GM23338 (cell line): ENCODE measurements at places on chromosomes 6 and 20.

DNA sequence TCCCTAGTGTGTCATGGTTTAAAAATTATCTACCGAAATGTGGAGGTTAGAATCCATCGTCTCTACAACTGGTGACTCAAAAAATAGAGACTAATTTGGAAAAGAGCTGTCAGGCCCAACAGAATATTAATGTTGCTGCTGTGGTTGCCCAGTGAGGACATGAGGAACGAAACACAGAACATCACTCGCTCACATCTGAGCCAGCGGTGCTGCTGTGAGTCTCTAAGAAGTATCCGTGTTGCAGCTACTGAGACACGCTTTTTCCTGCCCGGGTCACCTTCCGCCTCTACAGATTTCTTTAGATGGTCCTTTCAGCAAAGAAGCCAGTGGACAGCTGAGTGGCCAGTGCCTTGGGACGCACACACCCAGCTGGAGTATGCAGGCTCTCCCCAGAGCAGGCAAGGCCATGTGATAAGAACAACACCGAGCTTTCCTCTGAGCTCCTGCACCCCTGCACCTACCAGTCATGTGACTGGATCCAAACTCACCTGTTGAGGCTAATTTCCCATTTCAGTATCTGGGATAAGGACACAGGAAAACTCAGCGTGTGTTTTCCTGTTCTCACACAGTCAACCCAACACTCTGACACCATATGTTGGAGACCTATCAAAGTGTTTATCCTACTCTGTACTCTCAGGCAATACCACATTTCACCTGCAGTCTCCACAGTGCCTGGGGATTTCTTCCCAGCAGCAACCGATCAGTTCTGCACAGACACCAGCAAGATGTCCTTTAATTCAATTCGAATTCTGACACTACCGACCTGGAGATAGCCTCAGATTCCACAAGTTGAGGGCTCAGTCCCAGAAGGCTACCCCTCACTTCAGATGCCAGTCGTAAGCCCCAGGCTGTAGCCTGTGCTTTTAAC, 119.0 kb upstream of the RPS6KA2 start:
- DNase-seq: no peak

DNA sequence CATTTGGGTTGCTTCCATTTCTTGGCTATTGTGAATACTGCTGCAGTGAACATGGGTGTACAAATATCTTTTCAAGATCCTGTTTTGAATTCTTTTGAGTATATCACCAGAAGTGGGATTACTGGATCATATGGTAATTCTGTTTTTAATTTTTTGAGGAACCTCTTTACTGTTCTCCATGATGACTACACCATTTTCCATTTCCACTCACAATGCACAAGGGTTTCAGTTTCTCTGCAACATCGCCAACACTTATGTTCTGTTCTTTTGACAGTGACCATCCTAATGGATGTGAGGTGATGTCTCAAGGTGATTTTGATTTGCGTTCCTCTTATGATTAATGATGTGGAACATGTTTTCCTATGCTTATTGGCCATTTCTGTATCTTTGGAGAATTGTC, 214.4 kb upstream of the ZFP64 start:
- no peak for DNase-seq

DNA sequence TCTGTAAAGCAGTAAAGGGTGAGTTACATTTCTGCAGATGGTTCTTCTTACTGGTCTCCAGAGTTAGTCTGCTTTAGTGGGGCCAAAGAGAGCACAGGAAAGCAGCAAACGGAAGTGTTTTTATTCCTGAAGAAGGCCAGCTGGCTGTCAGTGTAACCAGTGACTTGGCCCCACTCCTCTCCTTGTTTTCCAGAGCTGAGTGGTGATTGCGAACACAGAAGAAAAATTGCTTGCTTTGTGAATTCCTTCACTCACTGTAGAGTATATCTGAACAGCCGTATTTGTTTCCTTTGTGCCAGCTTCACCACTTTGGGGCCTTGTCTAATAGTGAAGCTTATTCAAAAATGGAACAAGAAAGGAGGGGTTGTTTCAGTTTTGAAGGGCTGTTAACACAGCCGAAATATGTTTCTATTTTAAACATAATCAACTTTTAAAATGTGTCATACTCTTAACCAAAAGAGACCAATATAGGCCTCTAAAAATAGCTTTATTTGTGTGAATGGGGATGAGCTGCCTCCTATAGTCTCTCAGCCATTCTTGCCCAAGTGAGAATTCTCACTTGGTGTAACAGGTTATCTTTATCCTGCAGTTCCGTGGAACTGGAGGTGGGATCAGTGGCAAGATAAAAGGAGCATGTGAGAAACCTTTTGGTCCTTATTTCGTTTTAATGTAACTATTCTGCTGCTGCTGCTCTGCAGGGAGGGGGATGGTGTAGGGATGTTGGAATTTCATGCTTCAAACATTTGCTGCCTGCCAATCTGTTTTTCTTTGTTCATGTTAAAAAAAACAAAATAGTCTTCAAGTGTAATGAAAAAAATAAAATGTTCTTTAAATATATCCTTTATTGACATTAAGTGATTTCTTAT, 37.8 kb downstream of the ZC2HC1B start:
- no peak for DNase-seq

- DNase-seq: no peak
Measured at GRCh38 chr20:35854713-35855348, 83.0 kb downstream of the PHF20 start.

GRCh38 chr6:95576998-95577303, 384 bp upstream of the MANEA start:
- no peak for DNase-seq

DNA sequence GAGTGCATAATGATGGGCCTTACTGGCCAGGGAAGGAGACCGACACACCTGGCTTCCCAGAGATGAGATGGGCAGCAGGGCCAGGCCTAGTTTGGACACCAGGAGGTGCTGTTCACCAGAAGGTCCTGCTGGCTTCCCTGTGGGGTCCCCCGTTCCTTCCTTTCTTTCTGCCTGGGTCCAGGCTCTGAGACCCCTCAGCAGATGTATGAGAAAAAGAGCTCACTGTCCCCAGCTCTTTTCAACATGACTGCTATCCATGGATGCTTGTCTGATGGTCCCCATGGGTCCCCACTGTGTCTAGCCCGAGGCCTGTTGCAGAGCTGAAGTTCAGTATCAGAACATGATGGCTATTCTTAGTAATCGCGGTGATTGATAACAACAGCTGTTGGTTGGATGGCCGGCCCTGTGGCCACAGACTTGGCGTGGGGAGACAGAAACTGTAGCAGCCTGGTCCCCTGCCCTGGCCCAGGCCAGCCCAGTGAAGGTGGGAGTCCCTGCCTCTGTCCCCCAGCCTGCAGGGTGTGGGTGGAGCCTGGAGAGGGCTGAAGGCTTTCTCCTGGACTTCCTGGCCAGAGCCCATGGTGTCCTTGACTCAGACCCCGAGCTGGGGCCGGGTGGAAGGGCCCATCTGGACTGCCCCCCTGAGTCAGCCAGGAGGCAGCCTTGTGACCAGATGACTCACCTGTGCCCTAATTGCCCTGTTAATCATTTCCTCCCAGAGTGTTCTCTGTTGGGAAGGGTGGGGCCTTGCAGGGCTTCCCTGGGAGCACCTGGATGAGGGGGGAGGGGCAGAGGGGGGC, 9.9 kb upstream of the BAK1 start:
- DNase-seq: peak; percentile 88

DNA sequence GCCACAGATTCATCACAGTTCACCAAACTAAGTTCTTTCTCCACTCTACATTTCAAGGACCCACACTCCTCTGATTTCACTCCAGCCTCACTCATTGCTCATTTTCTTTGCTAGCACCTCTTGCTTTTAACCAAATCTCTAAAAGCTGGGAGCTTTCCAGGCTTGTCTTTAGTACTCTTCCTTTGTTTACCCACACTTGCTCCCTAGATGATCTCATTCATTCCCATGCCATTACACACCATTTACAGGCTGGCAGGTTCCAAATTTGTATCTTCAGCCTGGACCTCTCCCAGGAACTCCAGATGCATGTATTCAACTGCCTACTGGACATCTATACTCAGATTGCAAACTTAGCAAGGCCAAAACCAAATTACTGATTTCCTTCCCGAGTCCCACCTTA, 5.3 kb upstream of the GUCA1B start:
- DNase-seq: no peak

DNA sequence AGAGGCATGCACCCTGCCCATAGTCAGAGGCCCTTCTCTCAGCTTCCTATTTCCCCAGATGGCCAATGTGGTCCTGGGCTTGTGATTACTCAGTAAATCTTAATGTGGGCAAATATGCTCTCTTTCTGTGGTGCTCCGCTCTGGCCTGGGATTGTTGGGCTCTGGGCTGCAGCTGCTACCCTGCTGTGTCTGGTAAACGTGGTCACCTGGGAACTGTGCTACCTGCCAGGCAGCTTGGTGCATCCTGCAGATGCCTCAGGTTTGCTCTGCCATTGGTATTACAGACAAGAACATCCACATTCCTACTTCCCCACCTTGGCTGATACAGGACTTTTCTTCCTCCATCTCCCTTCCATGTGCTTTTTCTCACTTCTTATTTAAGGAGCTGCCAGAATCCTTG, 611.5 kb upstream of the IMPG1 start:
- DNase-seq: peak; percentile 49

DNA sequence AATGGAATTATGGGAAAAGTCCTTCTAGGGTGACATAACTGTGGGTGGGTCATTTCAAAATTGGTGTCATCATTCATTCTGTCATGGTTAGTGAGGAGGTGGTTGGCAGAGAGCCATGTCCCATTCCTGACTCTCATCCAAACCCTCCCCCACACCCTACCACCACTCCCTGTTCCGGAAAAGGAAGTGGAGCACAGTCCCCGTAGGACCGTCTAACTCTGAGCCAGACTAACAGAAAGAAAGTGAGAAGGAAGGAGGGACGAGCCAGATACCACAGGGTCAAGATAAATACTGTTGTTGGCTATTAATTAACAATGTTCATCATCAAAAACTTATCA, 4.8 kb downstream of the TRIM10 start:
- no peak for DNase-seq

DNA sequence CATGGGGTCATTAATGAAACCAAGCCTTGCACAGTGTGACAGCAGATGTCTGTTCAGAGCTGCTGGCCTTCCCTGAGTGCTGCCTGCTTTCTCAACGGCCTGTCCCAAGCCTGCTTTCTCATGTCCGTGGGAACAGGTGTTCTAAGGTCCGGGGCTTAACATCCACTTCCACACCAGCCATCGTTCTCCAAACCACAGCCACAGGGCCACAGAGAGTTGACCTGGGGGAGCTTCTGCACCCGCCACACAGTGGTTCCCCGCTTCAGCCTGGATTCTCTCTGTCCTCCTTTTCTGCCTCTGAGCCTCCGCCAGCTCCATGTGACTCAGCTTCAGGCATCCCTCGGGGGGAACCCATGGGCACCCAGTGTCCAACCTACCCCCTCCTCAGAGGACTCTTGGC, 26.9 kb upstream of the PPP1R3G start:
- DNase-seq: no peak

GRCh38 chr20:40262219-40262618, 426.8 kb downstream of the MAFB start:
- no peak for DNase-seq

DNA sequence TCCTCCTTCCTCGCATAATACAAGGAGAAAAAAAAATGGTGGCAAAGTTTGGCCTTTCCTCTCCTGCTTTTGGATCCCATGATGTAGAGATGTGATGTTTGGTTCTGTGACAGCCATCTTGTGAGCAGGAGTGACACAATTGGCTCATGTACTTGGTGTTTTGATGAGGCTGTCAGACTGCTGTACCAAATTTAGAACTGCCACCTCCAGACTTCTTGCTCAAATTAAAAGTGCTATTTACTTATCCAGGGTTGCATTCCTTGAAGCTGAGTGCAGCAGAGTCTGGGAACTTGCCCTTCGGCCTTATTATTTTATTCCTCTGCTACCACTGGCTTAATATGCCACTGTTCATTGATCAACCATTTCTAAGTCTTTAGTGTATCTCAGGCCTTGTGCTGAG, 21.9 kb downstream of the BCAS1 start:
- DNase-seq: no peak

- no peak for DNase-seq
Measured at GRCh38 chr6:55898342-55898741, 23.0 kb upstream of the BMP5 start.

DNA sequence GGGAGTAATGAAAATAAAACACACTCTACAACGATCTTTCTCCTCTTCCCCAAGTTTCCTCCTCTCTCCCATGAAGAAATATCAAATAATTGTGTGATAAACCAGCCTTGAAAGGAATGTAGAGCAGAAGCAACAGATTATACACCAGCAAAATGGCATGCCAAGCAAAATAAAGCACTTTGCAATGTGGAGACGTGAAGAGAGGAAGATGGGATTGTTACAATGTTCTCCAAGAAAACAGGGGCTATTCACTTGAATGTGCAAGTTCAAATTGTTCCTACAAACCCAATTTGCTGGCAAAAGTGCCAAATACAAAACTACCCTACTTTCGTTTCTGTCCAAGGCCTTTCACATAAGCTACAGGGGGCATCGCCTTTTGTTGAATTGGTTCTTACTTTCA, 185.1 kb downstream of the PDE7B start:
- no peak for DNase-seq

- DNase-seq: no peak
Measured at GRCh38 chr20:14335052-14335451, 2.4 kb downstream of the FLRT3 start.

- DNase-seq: no peak
Measured at GRCh38 chr6:23455754-23456153, 670.3 kb upstream of the NRSN1 start.

GRCh38 chr6:22239261-22239921, 57.4 kb downstream of the PRL start:
- no peak for DNase-seq

- no peak for DNase-seq
Measured at GRCh38 chr6:35468980-35469750, 964 bp downstream of the RPL10A start.

DNA sequence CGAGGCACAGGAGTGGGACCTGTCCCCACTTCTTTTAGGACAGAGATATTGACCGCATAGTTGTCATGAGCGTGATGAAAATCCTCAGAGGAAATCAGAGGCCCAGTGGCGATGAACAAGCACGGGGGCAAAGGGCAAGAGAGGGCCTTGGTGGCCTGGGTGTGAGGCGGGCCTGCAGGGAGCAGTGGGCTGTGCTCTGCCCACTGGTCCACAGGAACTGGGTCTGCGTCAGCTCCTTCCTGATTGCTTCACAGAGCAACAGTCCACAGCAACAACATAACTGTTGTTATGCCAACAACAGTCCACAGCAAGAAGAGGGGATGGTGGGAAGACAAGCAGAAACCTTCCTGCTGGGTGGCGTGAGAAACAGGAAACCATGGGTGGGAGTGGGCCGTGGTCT, 335.6 kb downstream of the ZFAND3 start:
- DNase-seq: no peak

- no peak for DNase-seq
Measured at GRCh38 chr6:84095156-84095555, 61.6 kb downstream of the MRAP2 start.

DNA sequence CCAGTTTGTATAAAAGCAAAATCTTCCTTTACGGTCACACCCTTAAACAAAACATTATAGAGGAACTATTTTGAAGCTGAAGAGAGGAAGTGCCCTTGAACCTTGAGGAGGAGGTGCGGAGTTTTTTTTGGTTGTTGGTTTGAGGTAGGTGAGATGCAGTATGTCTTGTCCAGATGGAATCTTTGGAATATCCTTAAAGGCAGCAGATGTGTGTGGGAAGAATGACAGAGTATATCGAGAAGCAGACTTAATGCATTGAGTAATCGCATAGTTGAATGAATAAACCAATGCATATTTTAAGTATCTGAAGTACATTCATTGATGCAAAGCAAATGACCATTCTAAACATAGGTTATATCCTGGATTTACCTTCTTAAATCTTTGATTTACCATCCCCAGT, 49.9 kb downstream of the AIG1 start:
- no peak for DNase-seq
